ENCODE measurements at places on chromosomes 5 and 9. TPM values are rescaled to one million over a fixed set of nuclear protein-coding genes. Genes with fewer than 3 reads are reported as not detected.

- DNase-seq = no peak
Measured at GRCh38 chr9:136054798-136055714, 40.0 kb downstream of the NACC2 start.

- no peak for DNase-seq
Measured at GRCh38 chr9:68825762-68826472, 120.9 kb downstream of the PIP5K1B start.

Gene RMI1
- total RNA-seq = 9.2 TPM

Gene GDA
- total RNA-seq = 0.58 TPM

GRCh38 chr5:114859438-114859735 is 310.3 kb downstream of the TRIM36 start:
- no peak for DNase-seq

Gene RNF180
- 10.0 TPM for total RNA-seq

Gene DRD1
- 0.40 TPM for total RNA-seq

GRCh38 chr5:110383231-110383630 is 343.2 kb downstream of the TMEM232 start:
- DNase-seq = no peak

Gene INSYN2B
- total RNA-seq = 0.49 TPM

DNA sequence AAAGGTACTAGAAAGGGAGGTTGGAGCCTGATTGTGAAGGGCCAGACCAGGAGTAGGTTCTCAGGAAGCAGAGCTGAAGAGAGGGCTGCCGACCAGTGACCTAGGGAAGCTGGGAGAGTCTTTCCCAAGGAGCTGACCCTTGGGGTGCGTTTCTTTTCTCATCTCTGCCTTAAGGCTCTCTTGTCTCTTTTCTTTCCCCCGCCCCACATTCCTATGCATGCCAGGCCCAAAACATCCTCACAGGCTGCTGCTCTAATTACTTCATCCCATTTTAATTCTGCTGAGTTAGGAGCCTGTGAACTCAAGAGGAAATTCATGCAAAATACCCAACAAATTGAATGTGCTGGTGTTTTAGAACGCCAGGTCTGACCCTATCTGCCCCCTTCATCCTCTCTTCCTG is 46.9 kb upstream of the HSPA9 start:
- no peak for DNase-seq

DNA sequence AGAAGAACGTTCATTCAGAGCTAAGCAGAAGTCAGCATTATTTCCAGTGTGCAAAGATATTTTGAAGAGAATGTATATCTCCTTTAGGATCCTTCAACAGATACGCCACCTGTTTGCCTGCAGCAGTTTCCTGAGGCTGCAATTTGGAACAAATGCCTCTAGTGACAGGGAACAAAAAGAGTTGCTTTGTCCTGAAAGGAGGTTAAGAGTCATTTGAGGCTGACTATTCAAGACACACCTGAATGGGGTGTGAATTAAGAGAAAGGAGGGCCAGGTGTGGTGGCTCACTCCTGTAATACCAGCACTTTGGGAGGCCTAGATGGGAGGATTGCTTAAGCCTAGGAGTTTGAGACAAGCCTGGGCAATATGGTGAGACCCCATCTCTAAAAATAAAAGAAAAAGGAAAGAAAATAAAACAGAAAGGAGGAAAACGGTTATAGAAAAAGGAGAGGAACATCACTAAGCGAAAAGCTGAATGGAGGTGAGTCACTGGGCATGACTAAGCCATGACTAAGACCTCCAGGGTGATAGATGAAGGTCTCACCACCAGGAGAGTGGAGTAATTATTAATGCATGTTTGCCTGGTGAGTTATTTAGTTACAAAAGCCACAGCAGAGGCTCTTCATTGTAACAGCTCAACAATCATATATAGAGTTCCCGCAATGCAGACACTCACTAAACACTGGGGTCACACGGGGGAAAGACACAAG is 255.2 kb upstream of the TNC start:
- DNase-seq = no peak

GRCh38 chr5:9062873-9063272 is 483.0 kb downstream of the SEMA5A start:
- DNase-seq = no peak

GRCh38 chr5:58360794-58361193 is 99.1 kb downstream of the PLK2 start:
- no peak for DNase-seq

Gene CTSV
- total RNA-seq = 8.9 TPM

DNA sequence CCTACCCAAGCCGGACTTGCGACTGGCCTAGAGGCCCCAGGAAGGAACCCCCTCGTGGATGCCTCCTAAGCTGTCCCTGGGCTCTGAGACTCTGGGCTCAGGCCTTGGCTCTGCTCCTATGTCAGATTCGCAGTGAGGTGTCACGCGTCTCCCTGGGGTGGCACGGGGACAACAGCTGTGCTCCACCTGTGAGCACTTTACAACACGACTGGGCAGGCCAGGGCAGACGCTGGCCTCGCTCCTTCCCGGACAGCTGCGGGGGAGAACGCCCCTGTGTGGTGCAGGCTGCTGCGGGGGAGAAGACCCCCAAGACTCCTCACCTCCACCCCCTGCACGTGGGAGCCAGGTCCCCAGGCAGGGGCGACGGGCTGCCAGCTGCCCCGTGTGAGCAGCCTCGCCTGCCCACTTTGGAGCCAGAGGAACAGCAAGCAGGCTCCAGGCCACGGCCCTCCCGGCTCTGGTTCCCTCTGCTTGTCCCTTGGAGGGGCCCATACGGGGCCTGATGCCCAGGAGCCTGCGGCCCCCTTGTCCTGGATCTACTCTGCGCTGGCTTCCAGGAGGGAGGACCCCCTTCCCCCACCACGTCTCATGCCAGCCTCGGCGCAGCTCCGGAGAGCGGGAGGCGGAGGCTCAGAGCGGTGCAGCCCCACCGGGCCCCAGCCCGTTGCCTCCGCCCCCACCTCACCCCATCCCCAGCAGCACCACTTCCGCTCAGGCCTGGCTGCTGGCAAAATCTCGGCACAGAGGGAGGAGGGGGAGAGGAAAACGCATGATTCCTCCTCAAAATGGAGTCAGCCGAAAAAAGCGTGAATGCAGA is 36.0 kb downstream of the SARDH start:
- peak; percentile 20 for DNase-seq

- DNase-seq = no peak
Measured at GRCh38 chr5:3004361-3005080, 253.0 kb upstream of the IRX2 start.

- DNase-seq = no peak
Measured at GRCh38 chr5:1962619-1963355, 80.1 kb upstream of the IRX4 start.

Gene HARS2
- total RNA-seq = 33.5 TPM

DNA sequence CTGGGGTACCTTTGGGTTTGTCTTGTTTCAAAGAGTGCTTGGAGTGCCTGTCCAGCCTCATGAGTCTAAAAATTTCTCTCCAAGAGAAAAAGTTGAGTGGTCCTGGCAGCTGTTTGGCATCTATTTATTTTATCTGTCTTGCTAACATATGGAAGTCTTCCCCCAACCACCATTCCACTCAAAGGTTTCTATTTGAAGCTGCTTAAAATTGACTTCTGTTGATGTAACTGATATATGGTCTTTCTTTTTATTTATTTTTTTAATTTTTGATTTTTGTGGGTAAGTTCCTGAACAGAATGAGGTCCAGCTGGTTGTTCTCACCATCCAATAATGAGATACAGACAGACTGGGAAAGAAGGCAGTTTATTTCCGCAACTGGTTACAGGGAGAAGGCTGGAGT is 178.7 kb upstream of the SGCD start:
- no peak for DNase-seq

Data from mesothelial cell of epicardium (in vitro differentiated cells).